GM18507 (cell line): ENCODE measurements at places on chromosomes 6 and 20.

- DNase-seq = no peak
Observed at GRCh38 chr6:135651964-135652755, 154.6 kb upstream of the AHI1 start.

DNA sequence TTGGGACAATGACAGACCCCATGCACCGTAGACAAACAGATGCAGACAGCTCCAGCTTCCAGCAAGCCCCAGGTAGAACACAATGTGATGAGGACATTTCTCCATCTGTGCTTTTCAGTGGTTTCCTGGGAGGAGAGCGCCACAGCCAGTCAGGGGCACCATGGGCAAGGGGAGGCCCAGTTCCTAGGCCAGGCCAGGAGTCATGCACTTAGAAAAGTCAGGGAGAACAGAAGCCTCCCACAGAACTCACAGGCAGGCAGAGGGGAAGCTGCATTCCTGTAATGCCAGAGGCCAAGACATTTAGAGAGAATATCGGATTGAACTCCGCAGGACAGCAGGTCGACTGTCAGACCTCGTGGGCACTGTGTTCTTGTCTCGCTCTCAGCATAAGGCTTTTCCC is 9.2 kb downstream of the SYNDIG1 start:
- no peak for DNase-seq

DNA sequence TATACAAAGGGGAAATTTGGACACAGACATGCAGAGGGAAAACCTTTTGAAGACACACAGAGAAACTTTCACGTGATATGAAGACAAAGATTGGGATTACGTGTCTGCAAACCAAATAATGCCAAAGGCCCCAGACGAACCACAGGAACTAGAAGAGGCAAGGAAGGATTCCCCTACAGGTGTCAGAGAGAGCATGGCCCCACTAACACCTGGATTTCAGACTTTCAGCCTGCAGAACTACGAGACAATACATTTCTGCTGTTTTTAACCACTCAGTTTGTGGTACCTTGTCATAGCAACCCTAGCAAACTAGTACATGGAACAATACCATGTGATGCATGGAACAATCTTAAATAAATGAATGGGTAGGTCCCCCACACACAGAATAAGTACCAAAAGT is 341.0 kb downstream of the HDGFL1 start:
- DNase-seq = no peak

DNA sequence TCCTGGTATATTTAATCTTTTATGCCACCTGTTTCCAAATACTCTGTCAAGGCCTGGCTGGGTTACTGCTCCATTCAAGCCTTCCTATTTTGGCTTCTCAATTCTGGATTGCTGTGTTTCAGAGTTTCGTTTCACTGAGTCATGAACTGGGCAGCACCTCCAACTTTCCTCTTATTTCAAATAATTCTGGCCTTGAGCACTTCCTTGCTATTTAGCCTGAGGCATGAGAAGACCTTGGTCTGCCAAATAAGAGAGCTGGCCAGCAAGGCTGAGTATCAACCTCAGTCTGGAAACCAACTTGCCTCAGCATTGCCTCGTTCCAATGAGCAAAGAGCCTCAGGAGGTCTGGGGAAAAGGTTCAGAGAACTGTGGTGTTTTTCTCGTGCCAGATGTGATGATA is 66.6 kb downstream of the TNFAIP3 start:
- no peak for DNase-seq

GRCh38 chr6:143598466-143599080 is 79.2 kb upstream of the PHACTR2 start:
- no peak for DNase-seq

DNA sequence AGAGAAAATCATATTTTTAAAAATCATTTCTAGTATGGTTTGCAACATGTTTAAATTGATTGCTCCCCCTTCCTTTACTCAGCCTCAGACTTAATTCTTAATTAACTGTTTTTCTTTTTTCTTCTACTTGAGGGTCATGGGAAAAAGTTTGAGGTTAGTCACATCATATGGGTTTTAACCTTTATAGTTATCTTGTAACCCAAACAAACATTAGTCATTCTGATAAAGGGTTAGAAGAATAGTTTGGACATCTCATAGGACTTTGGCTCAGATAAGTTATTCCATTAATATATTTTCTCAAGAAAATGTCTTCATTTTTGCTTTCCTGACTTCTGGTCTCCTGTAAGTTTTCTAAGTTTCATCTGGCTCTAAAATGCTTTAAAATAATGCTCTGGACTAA is 34.5 kb upstream of the TSPYL1 start:
- DNase-seq = no peak

- DNase-seq = no peak
Observed at GRCh38 chr20:3635346-3635745, 27.9 kb downstream of the GFRA4 start.

DNA sequence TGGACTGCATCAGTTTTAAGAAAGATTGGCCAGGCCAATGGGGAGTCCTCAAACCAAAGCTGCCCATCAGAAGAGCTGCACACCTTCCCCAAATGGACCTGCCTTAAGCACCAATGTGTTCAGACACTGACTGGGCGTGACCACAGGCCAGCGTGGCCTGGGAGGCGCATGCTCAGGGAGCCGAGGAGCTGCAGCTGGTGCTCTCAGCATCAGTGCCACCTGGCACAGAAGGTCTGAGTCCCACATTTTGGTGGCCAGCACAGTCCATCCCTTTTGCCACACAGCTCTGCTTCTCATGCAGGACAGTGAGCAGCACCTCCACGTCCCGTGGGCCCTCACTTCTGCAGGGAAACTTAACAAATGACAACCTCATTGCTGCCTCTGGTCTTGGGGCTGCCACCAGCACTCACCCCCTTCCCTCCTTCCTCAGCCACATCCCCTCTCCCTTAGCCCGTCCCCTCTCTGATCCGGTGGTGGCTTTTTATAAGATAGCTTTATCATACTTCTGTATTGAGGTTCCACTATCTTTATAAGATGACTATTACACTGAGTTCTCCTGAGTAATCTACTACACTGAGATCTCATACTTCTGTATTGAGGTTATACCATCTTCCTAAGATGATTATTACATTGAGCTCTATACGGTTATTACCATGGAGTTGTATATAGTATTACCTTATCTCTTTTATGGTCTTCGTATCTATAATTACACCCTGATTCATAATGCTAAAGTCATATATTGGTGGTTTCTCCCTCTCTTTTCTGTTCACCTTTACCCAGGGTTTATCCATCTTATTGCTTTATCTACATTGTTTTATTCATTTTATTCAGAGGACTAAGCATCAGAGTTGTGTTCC is 109.1 kb downstream of the TOX2 start:
- no peak for DNase-seq

- no peak for DNase-seq
Observed at GRCh38 chr6:119523556-119523955, 174.0 kb upstream of the MAN1A1 start.

DNA sequence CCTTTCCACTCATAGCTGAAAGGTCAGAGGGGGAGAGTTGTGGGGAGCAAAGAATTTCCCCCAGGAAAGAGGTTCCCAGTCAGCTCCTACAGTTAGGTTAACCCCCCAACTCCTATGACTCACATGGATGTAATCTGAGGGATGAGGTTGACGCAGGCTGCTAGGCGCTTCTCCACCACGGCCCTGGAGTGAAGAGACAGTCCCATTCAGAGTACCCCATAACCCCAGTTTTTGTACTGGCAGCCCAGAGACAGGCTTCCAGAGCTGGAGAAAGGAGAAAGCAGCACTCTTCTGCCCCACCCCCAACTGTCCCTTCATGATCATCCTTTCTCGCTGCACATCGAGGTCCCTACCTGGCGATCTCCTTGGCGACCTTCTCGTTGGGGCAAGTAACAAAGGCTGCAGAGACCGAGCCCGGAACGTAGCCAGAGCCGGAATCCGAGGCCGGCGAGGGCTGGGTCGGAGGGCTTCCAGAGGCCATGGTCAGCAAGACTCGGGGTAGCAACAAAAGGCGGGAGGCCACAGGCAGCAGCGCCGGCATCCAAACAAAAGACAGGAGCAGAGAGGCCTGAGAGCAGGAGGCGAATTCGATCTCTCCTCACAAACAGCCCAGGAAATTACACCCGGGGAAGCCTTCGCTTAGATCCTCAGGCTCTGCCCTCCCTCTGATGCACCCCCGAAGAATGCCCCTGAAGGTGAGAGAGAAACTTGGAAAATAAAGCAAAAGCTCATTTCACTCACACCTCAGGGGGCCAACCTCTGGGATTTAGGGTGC is 592 bp downstream of the CUTA start:
- no peak for DNase-seq

DNA sequence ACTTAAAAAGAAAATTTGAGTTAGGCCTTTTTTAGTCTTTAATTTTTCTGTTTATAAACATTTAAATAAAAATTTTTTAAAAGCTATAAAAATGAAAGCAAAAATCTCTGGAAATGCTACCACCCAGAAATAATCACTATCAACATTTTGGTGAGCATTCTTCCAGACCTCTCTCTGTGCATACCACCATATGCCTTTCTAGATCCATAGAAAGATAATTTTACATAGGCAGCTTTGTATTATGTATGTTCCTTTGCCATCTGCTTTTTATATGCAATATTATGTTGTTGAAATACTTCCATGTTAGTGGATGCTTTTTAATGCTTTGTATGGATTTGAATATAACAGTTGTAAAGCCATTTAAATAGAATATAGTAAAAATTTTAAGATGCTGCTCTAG is 496.7 kb upstream of the HTR1E start:
- no peak for DNase-seq

- no peak for DNase-seq
Observed at GRCh38 chr6:106626485-106626884, 2.8 kb downstream of the RTN4IP1 start.

DNA sequence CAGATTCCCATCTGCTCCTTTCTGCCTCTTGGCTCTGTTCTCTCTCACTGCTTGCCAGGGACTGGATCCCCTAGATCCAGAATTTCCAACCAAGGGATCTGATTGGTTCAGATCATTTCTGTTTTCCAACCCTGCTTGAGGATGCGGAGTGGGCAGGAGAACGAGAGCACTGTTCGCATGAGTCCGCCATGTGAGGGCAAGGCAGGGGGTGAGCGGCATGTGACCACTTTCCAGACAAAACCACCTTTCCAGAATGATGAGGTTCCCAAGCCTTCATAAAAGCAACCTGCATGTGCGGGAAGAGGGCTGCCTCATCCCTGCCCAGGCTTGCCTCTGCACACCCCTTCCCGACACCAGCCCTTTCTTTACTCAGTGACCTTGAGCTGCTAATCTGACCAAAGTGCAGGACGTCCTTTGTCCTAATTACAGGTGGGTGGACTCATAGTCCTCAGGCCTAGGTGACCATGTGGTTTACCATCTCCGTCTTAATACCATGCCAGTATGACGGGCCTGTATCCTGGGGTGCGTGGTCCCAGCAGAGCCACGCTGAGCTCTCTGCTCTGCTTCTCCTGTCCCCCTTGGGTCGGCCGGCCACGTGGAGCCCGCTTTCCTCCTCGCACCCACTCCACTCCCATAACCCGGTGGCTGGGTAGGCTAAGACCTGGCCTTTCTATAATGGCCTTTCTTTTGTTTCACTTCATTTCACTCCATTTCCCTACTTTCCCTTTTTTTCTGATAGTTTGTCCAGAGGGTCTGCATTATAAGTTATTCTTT is 14.4 kb downstream of the NQO2 start:
- DNase-seq = no peak

DNA sequence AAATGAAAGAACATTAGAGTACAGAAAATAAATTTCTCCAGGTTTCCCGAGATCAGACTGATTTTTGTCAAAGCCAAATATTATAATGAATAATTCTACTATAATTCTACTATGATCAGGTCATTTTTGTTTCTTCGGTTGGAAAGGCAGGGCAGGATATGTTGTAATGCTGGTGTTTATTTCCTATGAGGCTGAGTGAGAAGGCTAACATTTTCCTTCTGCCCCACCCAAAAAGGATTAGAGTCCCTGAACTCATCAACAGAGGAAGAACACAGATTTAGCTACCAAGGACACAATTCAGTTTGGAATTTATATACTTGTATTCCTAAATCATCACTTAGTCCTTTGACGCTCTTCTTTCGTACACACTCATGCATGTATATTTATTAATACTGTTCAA is 318.9 kb downstream of the SYNE1 start:
- no peak for DNase-seq

DNA sequence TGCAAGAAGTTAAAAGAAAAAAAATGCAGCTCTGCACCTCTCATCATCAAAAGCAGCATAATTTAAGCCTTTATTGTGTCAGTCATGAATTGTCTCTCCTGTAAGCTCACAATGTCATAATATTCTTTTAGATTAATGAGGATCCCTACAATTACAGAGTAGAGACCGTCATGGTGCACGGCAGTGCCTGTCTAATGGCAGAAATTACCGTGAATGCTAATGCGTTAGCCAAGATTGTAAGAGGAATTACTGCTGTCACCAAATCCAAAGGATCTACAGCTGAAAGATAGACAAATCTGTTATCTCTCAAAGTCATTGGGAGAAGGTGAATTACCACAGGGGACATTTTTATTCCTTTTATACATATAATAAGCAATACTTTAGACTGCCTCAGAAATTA is 631.6 kb upstream of the NRSN1 start:
- DNase-seq = no peak

GRCh38 chr20:51542571-51543421 is at the start of gene NFATC2:
NFATC2 (minus strand) TSS chr20:51542719; CDS start chr20:51542499, 220 bp downstream.
- peak; percentile 74 for DNase-seq

- no peak for DNase-seq
Observed at GRCh38 chr6:11434565-11435326, 102.8 kb upstream of the TMEM170B start.

DNA sequence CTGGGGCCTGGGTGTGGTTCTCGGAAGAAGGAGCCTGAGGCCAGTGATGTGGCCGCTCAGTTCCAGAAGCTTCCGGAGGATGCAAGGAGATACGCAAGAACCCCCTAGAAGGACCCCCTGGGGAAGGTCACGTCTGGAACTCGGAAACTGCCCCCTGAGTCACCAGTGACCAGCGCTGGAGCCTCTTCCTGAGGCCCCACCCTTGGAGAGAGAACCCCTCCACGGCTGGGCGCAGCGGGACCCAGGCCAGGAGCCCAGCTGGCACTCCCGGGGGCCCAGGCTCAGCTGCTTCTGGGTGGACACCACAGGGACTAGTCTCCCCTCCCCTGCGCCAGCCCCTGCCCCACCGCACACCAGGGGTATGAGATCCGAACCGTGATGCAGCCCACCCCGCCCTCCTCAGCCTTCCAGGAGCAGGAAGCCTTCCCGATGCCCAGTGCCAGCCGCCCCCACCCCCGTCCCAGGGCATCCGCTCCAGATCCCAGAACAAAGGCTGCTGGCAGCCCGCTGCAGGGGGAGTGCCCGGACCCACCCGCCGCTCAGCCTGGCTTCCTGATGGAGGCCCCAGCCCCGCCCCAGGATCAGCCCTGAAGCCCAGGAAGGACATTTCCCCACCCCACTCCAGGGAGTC is 7.5 kb downstream of the LAMA5 start:
- DNase-seq = no peak
